RWPE2 (cell line): ENCODE measurements at places on chromosomes 16 and 17.

DNA sequence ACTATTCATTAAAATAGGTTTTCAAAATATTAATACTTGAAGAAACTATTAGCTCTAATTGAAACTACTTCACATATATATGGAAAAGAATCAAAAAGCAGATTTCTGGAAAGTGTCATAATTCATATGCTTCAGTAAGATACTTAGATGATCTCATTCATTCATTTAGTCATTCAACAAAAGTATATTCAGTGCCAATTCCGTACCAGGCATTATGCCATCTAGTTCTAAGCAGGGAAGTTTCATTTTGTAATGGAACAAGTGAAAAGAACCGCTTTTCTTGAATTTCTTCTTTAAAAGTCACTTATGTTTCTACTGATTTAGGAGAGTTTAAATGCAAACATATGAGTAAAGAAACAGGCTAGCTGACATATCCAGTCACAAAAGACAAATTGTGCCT is 118.3 kb upstream of the FAM20A start:
- no peak overlapping the region for H3K27ac ChIP-seq
- DNase-seq = no peak
- no peaks in the 10 kb centered on the region for H3K4me1 ChIP-seq
- no peaks in the 10 kb centered on the region for H3K36me3 ChIP-seq
- H3K27me3 ChIP-seq = no peaks in the 10 kb centered on the region

- H3K27me3 ChIP-seq = no peaks in the 10 kb centered on the region
- H3K4me1 ChIP-seq = peaks cover 10% of the 10 kb centered on the region
- H3K27ac ChIP-seq = no peak overlapping the region
- H3K36me3 ChIP-seq = peaks cover 22% of the 10 kb centered on the region
These were observed 25.2 kb downstream of the MIS12 start for GRCh38 chr17:5511401-5512225.

DNA sequence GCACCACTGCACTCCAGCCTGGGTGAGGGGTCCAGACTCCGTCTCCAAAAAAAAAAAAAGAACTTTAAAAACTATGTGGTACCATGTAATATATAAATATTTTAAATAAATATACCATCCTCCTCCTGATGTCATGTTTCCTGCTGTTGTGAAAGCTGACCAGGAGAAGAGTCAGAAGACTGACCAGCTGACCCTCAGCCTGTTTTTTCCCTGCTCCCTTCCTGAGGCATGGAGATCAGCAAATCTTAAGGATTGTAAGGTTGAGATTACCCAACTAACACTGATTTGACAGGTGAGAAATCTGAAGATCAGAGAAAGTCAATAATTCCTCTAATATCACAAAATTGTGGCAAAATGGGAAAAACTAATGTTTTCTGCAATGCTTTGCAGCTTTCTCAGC is 18.1 kb downstream of the NCOR1 start:
- peaks cover 24% of the 10 kb centered on the region for H3K36me3 ChIP-seq
- no peak for DNase-seq
- no peak overlapping the region for H3K4me3 ChIP-seq

GRCh38 chr17:58575511-58575910 is 61.1 kb upstream of the MTMR4 start:
- H3K27me3 ChIP-seq = no peaks in the 10 kb centered on the region
- no peak for DNase-seq
- peaks cover 19% of the 10 kb centered on the region for H3K4me1 ChIP-seq
- peak overlapping the region; percentile 25 for H3K27ac ChIP-seq
- H3K36me3 ChIP-seq = no peaks in the 10 kb centered on the region
- no peak overlapping the region for H3K4me3 ChIP-seq

DNA sequence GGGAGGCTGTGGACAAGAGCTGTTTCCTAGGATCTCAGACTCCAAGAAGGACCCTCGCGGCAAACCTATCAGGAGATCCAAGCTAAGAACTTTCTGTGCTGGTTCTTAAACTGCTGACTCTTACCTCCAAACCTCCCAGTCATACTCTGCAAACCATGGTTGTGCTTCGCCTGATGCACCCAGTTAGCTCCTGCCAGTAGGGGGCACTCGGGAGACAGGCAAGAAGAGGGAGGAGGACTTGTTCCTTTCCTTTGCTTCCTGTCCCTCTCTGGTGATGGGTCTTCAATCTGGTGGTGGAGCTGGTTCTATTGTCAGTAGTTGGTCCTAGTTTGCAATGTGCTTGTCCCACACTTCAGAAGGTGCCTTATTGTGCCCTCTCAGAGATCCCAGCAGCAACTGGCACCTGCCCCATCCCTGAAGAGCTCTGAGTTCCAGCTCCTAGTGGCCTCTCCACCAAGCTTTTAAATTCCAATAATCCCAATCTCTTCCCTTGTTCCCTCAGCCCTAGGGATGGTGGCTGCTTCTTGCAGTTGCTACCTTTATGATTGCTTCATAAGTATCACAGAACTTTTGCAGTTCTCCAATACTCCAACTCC is 113.5 kb upstream of the RPL38 start:
- no peaks in the 10 kb centered on the region for H3K4me1 ChIP-seq
- no peaks in the 10 kb centered on the region for H3K36me3 ChIP-seq
- H3K27me3 ChIP-seq = peaks cover 27% of the 10 kb centered on the region
- DNase-seq = no peak
- H3K27ac ChIP-seq = no peak overlapping the region

GRCh38 chr16:27324851-27325301 is 11.1 kb downstream of the IL4R start:
- peaks cover 59% of the 10 kb centered on the region for H3K4me1 ChIP-seq
- peak overlapping the region; percentile 92 for H3K27ac ChIP-seq
- H3K4me3 ChIP-seq = no peak overlapping the region
- H3K27me3 ChIP-seq = no peaks in the 10 kb centered on the region
- H3K36me3 ChIP-seq = peaks cover 33% of the 10 kb centered on the region
- no peak for DNase-seq

GRCh38 chr17:14304222-14304772 is 3.4 kb downstream of the HS3ST3B1 start:
- peaks cover 10% of the 10 kb centered on the region for H3K27me3 ChIP-seq
- peaks cover 29% of the 10 kb centered on the region for H3K4me1 ChIP-seq
- no peak for DNase-seq
- H3K36me3 ChIP-seq = no peaks in the 10 kb centered on the region
- no peak overlapping the region for H3K27ac ChIP-seq

GRCh38 chr17:57876866-57877237 is 27.0 kb upstream of the MRPS23 start:
- peaks cover 64% of the 10 kb centered on the region for H3K4me1 ChIP-seq
- H3K27me3 ChIP-seq = no peaks in the 10 kb centered on the region
- peaks cover 10% of the 10 kb centered on the region; the same call in 1 of the 2 replicates for H3K36me3 ChIP-seq

- H3K27ac ChIP-seq = no peak overlapping the region
- H3K4me3 ChIP-seq = no peak overlapping the region
- DNase-seq = no peak
- H3K36me3 ChIP-seq = no peaks in the 10 kb centered on the region
These were observed 67.9 kb upstream of the AMZ2 start for GRCh38 chr17:68179926-68180285.

- peaks cover 97% of the 10 kb centered on the region for H3K36me3 ChIP-seq
- H3K27me3 ChIP-seq = no peaks in the 10 kb centered on the region
These were observed 28.3 kb downstream of the TRPV2 start for GRCh38 chr17:16443511-16444257.

GRCh38 chr17:3888343-3889171 is 4.3 kb downstream of the CAMKK1 start:
- no peaks in the 10 kb centered on the region for H3K36me3 ChIP-seq
- peak overlapping the region; percentile 78 for H3K27ac ChIP-seq
- peaks cover 35% of the 10 kb centered on the region for H3K4me1 ChIP-seq
- no peaks in the 10 kb centered on the region for H3K27me3 ChIP-seq
- no peak overlapping the region for H3K4me3 ChIP-seq
- DNase-seq = peak; percentile 87

- no peaks in the 10 kb centered on the region for H3K4me1 ChIP-seq
- DNase-seq = no peak
- H3K4me3 ChIP-seq = no peak overlapping the region
- H3K27me3 ChIP-seq = peaks cover 2% of the 10 kb centered on the region
- no peaks in the 10 kb centered on the region for H3K36me3 ChIP-seq
- no peak overlapping the region for H3K27ac ChIP-seq
These were observed 8.9 kb upstream of the TMEM132E start for GRCh38 chr17:34570506-34570905.
